ENCODE measurements at places on chromosomes 2 and 18.
A peak's percentile ranks its signal among the peaks of the same experiment; 100 is the strongest.

GRCh38 chr2:200253639-200254038 is 52.9 kb upstream of the SPATS2L start:
- no peak for DNase-seq

DNA sequence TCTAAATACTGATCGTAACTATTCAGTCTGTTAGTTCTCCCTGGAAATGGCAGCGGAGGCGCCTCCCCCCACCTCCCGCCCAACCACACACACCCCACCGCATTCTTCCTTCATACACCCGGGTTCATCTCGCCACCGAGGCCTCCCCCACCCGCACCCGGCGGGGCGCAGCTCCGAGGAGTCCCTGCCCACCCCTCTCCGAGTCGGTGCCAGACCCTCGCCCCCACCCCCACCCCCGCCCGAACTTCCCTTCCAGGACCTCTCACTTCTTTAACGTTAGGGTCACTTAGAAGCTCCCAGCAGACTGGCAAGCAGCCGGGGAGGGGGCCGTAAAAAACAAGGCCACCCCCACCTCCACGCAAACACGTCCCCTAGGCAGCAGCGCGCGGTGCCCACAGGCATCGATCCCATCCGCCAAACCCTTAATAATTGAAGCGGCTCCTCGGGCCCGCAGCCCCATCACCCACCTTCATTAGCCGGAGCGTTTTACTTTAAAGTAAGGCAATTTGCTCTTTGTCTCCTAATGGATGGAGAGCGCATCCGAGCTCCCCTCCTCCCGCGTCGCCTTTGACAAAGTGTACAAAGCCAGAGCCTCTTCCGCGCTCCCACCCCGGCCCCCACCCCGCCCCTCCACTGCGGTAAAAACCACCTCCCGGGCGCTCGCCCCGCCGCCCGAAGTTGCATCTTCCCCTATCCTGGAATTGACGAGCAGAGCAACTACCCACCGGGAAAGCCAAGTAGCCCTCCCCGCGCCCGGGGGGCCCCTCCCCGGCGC is 624 bp downstream of the ZNF516 start:
- peak; percentile 79 for DNase-seq

GRCh38 chr2:121837591-121837990 is 82.1 kb downstream of the TSN start:
- DNase-seq, result no peak

DNA sequence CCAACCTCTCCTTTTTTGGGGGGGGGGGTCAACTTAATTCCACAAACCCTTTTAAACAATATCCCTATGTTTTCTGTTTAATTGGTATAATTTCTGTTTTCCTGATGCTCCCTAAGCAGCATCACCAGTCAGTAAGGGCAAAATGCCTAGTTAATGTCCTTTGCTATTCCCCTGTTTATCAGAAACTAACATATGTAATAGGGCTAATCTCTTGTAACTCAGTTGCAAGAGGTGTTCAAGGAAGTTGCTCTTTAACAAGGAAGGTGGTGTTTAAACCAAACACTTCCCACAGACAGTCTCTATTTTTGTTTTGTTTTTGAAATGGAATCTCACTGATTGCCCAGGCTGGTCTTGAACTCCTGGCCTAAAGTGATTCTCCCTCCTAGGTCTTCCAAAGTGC is 6.5 kb upstream of the COQ10B start:
- DNase-seq, result no peak

DNA sequence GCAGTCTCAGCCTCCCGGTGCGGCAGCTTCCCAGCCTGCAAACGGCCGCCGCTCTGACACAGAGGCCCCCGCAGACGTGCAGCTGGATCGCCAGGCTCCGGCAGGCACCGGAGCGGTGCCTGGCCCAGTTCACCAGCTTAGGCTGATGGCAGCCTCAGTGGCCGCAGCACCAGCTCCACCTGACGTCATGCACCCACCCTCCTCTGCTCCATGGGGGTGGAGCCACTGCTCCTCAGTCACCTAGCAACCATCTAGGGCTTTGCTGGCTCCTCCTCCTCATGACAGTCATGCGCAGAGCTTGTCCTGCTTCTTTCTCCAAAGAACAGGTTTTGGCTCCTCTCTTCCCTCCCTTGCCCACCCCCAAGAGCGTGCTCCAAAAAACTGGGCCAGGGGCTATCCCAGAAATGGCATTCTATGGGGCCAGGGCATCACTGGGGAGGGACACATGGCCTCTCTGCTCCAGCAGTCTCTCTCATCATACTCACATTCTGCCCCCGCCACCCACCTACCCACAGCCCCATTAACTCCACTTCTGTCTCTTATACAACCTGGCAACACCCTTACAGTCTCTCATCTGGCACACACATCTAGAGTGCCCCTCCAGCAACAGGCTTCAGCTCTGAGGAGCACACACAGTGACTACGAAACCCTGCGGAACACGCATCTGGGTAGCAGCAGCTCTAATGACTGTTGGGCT is 5.5 kb downstream of the DCTN1 start:
- DNase-seq, result peak; percentile 74

Measured in left forelimb (tissue), 1 donor.